ENCODE measurements at places on chromosomes 4 and X.

DNA sequence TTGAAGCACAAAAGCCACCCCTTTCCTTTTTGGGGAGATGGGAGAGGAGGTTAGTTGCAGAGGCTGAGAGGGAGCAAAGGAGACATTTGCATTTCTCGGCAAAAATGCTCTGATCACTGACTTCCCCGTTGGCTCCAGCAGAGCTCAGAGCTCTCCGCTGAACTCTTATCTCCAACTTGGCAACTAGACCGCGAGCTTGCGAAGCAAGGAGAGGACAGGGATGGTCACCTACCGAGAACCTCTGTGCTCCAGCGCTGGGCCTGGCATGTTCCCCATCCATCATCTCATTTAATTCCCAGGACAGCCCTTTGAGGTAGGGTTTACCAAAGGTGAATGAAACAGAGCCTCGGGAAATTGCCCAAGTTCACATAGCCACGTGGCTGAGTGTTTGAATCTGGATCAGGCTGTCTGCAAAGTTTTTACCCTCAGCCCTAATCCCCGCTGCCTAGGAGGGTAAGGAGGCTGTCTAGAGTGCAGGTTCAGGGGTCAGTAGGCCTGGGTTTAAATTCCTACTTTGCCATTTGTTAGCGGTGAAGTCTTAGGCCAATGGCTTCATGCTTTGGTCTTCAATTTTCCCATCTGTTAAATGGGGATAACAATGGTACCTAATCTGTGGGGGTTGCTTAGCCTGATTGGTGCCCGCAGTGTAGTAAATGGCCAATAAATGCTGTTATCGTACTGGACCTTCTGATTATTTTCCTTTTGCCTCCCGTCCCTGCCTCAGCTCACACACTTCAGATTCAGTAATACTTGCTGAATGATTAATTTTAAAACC lies 3.8 kb upstream of the CITED1 start:
- no peak for DNase-seq

DNA sequence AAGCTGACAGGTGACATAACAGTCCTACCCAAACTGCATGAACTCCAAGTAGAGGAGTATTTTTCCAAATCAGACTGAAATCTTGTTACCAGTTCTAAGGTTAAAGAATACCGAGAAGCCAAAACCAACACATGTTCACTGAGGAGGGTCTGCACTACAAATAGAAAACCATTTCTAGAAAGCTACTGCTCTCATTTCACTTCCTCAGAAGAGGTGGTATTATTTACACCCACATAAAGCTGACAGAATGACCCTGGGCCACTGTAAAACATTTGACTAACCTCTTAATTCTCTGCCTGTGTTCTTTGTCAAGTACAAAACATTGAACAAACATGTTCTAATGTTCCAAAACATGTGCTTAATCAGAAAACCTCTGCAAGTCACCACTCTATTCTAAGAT lies 95.8 kb downstream of the IQCM start:
- DNase-seq = no peak

- no peak for DNase-seq
These were observed 24.5 kb downstream of the PRIMPOL start for GRCh38 chr4:184674011-184674410.

GRCh38 chr4:2937146-2937857 lies 25.9 kb downstream of the NOP14 start:
- no peak for DNase-seq

DNA sequence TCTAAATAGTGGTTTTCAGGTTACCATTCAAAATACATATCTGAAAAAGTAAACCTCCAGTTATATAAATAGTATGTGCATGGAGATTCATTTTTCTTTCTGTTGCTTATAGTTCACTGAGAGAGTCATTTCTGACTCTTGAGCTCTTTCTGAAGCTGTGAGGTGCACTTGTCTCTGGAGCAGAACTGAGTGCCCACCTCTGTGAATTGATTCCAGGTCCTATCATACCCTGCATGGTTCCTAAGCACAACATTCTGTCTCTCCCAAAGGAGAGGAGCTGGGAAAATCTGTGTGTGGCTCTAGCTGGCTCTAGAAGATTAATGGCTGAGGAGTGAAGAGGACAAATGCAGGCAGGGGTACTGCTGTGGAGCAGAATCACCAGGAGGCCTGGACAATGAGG lies 161.6 kb upstream of the HCCS start:
- no peak for DNase-seq

DNA sequence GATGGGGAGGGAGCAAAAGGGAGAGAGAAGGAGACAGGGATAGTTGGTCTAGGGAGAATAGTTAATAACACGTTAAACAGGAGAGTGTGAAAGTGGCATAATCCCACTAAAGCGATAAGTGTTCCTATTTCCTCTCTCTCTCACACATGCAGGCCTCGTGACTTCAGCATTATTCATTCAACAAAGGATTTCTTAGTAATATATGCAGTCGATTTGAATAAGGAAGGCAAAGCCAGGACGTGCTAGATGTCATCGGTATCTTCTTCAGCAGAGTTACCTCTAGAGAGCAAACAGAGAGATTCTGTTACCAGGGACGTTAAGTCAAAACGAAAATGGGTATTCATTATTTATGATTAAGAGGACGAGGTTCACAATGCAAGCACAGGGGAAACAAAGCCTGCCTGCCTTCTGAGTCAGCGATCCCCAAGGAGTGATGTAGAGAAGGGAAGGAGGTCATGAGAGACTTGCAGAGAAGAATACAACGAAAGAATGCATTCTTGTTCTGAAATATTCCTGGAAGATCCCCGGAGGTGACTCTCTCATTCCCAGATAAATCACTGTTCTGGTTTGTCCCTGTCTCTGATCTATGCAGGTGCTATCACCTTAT lies 1048.4 kb downstream of the NLGN4X start:
- no peak for DNase-seq

DNA sequence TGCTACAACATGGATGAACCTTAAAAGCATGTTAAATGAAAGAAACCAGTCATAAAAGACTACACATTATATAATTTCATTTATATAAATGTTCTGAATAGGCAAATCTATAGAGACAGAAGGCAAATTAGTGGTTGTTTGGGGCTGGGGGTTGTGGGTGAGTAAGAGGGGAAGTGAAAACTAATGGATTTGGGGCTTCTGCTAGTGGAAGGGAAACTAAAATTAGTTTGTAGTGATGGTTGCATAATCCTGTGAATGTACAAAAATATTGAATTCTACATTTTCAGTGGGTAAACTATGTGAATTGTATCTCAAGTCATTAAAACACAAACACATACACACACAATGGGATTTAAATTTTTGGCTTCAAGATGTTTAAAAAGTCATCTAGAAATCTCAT lies 25.4 kb upstream of the LIMCH1 start:
- DNase-seq = no peak

GRCh38 chr4:153706519-153706918 lies 22.4 kb downstream of the TLR2 start:
- no peak for DNase-seq

GRCh38 chr4:153060196-153060595 lies 124.1 kb downstream of the FHDC1 start:
- DNase-seq = no peak

GRCh38 chr4:169120624-169121023 lies 110.6 kb upstream of the CBR4 start:
- no peak for DNase-seq

DNA sequence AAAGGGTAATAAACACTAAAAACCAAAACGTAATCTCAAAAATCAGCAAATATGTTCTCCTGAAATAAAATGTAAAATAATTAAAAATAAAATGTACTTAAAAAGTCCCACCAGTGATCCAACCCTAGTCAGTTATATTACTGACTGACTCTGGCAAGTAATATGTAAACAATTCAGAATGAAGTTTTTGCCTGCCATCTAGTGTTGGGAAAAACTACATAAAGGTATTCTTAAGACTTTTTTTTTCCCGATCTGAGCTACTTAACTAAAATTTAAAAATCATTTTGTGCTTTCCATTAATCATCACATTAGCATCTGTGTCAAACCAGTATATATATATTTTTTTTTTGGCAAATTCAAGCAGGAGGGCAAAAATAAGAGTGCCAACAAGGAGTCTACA lies 24.0 kb downstream of the RCHY1 start:
- no peak for DNase-seq

DNA sequence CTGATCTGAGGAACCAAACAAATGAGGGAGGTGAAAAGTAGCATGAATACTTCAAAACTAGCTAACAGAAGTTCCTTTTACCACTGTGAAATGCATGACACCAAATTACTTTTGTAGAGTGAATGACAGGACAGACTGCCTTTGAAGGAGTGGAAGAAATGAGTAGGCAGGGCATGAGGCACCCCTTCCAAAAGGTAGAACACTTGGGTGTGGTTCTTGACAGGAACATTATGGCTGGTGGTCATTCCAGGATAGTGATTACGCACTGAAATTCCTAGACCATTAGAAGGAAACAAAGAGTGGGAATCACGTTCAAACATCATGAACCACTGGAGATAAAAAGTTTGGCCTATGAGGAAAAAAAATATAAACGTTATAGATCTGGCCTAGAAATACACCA lies 4.9 kb downstream of the HUWE1 start:
- DNase-seq = no peak

DNA sequence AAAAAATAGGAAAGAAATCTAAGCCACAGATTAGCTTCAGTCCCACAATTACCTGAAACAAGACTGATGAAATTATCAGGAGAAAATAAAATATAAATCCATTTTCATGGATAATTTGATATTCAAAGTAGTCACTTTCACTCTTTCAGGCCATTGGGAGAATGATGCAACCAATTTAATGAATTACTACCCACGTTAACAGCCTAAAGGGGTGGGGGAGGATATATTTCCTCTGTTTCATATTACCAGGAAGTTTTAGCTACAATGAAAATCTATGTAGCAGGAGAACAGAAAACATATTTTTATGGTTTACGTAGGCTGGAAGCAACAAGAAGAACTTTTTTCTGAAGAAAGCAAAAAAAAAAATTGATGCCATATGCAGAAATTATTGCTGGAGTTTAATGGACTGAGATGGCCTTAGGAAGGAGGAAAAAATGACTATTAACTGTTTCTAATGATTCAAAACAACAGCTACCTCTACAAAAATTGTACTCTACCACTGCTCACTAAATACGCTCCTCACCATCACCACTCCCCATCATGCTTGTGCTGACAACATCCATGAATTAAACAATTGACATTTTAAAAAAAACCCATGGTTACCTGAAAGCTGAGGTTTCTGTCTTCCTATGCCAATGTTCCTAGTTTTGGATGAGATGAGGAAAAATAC lies 100.9 kb downstream of the CXXC4 start:
- no peak for DNase-seq

GRCh38 chr4:84502955-84503373 lies 3.9 kb upstream of the NKX6-1 start:
- DNase-seq = no peak

- DNase-seq = no peak
These were observed 24.1 kb downstream of the ADH7 start for GRCh38 chr4:99411041-99411440.

DNA sequence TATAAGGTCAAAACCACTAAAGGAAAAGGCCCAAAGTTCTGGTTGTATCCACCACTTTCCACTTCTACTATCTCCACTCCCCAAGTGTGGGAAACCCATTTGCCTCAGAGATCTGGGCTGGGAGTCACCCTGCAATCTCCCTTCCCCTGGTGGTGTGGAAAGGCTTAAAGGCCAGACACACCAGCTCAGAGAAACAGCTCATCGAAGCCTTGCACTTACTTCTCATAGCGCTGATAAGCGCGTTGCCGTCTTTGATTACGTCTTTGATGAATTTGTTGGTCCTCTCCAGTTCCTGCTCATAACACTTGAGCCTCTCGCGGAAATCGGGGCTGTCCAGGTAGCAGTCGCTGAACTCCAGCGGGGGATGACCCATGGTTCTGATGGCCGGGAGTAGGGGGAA lies 647 bp downstream of the OPHN1 start:
- no peak for DNase-seq

GRCh38 chr4:163536091-163536490 lies 41.6 kb downstream of the TMA16 start:
- DNase-seq = no peak

GRCh38 chrX:132561483-132561882 lies 72.6 kb upstream of the MBNL3 start:
- no peak for DNase-seq

DNA sequence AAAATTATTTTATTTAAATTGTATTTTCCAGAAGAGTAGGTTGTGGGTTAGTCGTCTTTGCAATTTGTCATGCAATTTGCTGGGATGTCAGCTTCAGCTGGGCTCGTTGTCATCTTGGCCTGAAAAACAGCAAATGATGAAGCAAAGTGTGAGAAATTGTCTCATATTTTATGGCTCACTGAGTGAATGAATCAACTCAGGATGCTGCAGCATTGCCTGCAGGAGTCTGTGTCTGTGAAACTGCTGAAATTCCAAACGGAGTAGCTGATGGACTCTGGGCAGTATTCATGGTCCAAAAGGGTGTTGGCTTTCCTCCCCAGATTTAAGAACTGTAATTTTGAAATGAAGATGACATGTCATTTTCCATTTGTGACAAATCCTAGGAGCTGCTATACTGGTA lies 37.2 kb downstream of the CXCL8 start:
- DNase-seq = no peak

GRCh38 chr4:2417226-2417764 lies 1.1 kb downstream of the ZFYVE28 start:
- DNase-seq = no peak

DNA sequence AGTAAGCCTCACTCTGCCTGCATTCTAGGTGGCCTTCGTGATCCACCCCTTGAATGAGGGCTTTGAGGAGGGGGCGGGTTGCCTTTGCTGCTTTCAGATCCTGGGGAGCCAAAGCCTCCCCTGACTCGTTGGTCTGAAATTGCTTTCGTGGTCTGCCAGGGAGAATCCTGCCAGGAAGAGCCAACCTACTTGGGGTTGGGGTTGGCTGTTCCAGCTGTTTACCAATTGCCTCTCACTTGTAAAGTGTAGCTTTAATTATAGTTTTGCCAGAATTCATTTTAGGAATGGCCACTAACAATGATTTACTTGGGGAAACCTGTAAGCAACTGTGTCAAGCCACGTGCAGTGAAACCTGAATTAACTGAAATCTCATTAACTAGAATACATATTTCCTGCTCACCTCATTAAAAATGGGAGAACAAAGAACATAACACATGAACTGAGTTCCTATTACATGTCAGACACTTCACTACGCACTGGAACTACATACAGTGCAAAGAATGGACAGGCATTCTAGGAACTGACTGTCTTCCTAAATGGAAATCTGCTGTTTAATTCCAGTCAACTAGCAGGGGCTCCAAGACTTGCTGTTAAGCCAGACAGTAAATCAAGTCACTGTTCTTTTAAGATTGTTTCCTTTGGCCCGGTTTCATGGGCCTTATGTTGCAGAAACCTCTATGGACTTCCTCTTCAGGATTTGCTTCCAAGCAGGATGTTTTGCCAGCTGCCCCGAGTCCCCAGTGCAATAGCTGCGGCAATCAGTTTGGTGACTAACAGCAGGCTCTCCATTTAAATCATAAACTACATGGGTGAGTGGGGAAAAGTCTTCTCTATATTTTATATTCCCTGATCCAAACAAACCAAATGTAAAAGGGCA lies 16.4 kb upstream of the NKRF start:
- DNase-seq = no peak

- no peak for DNase-seq
These were observed 68.6 kb upstream of the MCF2 start for GRCh38 chrX:139776599-139776998.

GRCh38 chrX:71067712-71068043 lies 456 bp downstream of the SNX12 start:
- no peak for DNase-seq
